ENCODE measurements at places on chromosomes 6 and 20.

- no peak for DNase-seq
These were observed 28.8 kb upstream of the RIPPLY2 start for GRCh38 chr6:83824388-83824801.

- DNase-seq: no peak
These were observed at the start of gene IL17F for GRCh38 chr6:52244400-52244799. Gene IL17F (minus strand): TSS chr6:52244500. CDS start chr6:52244429, 71 bp downstream.

DNA sequence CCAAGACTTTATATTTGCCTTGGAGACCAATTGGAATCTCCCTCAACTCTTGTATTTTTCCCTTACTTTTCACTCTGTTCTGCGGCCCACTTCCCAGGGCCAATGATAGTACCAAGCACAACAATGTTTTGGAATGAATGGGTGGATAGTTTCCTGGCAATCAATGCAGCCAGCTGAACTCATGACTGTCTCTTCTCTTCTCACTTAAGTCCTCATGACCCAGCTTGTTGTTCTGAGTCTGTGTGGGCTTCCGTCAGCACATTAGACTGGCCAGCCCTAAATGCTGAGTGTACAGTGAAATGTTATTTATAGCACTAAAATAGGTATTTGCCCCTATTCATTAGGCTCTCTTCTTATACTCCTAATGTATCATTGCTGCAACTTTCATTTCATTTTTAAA lies 5.6 kb upstream of the MBOAT1 start:
- no peak for DNase-seq

GRCh38 chr20:32975698-32976674 lies 28.2 kb downstream of the SUN5 start:
- DNase-seq: no peak

GRCh38 chr6:4134841-4135664 lies at the start of gene ECI2:
Gene ECI2 (minus strand): TSS chr6:4135575. CDS start chr6:4135560, 15 bp downstream.
- DNase-seq: peak; percentile 27

DNA sequence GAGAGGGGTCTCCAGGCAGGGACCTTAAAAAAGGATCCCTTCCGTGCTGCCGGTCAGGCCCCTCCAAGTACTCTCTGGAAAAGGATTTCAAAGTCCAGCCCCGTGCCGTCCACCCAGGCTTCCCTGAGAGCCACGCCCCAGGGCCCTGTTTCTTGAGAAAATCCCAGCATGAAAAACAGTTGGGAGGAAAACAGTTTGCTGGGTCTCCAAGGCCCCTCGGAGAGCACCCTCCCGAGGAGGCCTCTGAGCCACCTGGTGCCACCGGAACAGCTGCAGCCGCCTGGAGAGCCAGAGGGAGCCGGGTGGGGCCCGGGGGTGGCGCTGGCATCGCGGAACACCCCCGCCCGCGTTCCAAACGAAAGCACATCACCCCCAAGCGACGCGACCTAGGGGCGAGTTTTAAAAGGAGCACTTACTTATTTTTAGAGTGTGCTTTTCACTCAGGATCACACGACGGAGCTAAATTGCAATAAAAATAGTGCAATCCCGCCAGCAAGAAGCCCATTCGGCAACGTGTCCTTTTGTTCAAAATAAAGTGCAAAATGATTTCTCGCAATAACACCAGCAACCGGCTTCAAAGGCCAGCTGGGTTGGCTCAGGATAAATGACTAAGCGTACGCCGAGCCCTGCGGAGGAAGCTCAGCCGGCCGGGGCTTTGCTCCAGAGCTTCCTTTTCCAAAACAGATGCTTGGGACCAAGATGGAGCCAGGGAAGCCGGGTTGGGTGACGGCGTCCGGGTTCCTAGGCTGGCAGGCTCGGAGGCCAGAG lies 64.2 kb downstream of the YTHDF1 start:
- no peak for DNase-seq

DNA sequence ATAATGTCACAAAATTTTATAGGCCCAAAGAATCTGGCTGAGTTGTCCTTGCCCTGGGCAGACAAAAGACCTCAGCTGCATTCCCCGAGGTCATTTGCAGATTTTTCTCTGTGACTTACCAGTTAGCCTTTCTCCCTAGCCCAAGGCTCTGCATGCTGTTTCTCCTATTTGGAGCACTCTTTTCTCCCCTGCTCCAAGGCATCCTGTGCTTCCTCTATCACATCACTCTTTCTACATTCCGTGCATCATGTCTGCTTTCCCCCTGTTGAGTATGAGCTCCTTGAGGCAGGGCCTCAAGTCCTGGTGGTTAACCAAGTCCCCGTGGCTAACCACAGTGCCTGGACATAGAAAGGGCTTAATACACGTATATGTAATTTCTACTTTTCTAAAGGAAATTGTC lies 593 bp upstream of the GSTA3 start:
- DNase-seq: no peak

GRCh38 chr6:96974516-96974915 lies 50.0 kb downstream of the KLHL32 start:
- no peak for DNase-seq

DNA sequence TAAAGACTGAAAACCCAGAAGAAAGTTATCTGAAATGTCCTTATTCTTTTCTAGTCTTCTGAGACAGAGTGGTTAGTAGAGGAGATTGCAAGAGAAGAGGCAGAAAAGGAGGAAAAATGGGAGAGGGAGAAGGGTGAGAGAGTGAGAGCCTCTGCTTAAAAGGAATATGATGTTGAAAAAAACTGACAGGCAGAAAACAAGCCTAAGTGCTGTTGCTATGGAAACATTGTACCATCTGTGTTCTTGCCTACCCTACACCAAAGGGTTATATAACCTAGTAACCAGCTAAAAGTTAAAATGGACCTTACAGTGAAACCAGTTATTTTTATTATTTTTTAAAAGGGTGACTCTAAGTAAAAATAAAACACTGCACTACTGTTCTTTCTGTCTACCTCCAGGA lies 28.3 kb upstream of the SH3BGRL2 start:
- DNase-seq: no peak

DNA sequence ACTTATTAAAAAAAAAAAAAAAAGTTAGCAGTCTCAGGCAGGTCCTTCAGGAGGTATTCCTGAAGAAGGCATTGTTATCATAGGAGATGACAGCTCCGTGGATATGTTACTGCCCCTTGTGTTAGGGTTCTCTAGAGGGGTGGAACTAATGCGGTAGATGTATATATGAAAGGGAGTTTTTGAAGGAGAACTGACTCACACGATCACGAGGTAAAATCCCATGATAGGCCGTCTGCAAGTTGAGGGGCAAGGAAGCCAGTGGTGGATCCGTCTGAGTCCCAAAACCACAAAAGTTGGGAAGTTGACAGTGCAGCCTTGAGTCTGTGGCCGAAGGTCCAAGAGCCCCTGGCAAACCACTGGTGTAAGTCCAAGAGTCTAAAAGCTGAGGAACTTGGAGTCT lies 103.4 kb downstream of the TULP4 start:
- DNase-seq: no peak

DNA sequence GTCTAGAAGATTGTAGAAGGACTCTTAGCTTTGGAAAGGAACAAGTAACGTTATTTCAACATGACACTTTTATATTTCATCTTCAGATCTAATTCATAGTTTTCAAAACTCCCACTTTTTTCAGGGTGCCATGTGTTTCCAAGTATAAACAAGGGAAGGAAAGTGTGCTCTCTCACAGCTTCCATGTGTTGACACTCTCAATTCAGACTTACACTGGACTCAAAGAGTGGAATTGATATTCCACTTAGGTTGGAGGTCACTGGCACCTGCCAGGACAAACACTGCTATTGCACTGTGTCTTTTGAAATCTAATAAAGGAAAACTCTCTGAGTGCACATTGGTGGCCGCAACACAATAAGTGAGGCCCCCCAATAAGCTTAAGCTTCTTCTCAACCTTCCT lies 22.5 kb upstream of the SAMD3 start:
- no peak for DNase-seq

DNA sequence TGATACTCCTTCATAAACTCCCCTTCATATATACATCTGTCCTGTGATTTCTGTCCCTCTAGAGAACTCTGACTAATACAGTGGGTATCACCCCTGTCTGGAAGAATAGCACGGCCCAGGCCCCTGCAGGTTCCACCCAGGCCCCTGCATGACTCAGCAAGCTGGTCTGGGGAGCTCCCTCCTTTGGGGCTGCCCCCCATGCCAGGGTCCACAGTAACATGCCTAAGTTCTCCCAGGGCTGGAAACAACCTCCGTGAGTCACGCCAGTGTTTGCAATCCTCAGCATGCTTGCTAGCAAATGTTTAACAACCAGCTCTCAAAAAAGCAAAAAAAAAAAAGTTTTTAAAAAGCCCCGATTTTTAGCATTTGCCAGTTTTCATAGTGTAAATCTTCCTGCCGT lies 134.3 kb upstream of the CDH4 start:
- DNase-seq: no peak

- no peak for DNase-seq
These were observed 32.9 kb upstream of the ZBTB24 start for GRCh38 chr6:109515781-109516409.

GRCh38 chr20:37430044-37430443 lies 84.1 kb downstream of the SRC start:
- no peak for DNase-seq

DNA sequence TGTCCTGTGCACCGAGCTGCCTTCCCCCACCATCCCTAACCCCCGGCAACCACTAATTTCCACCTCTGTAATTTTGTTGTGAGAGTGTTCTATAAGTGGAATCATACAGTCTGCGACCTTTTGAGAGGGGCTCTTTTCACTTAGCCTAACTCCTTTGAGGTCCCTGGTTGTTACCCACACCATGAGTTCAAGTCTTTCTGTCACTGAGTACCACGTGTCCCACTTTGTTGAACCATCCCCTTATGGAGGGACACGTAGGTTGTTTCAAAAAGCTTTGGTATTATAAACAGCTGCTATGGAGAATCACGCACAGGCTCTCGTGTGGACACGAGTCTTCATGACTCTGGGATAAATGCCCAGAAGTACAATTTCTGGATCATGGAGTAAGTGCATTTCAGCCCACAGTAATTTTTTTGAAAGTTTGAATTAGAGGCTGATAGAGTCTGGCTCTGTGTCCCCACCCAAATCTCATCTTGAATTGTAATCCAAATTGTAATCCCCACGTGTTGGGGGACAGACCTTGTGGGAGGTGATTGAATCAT lies 9.5 kb downstream of the FAM209B start:
- no peak for DNase-seq

DNA sequence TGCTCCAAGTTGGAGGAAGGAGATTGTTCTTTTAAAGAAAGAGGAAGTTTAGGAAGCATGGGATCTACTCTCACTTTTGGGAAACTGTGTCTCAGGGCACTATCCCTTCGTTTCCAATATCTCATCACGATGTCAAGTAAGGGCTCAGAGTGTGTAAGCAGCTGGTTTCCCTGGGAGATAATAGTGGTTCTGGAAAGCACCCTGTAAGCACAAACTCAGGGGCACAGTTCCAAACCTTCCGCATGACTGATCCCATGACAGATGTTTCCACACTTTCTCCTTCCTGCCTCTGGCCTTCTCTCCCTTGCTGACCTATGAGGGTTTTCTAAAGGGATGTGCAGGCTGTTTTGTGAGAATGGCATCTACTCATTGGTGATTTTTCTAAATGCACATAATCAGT lies 33.9 kb downstream of the ADTRP start:
- no peak for DNase-seq

GRCh38 chr6:131059486-131059885 lies 3.6 kb downstream of the EPB41L2 start:
- no peak for DNase-seq

DNA sequence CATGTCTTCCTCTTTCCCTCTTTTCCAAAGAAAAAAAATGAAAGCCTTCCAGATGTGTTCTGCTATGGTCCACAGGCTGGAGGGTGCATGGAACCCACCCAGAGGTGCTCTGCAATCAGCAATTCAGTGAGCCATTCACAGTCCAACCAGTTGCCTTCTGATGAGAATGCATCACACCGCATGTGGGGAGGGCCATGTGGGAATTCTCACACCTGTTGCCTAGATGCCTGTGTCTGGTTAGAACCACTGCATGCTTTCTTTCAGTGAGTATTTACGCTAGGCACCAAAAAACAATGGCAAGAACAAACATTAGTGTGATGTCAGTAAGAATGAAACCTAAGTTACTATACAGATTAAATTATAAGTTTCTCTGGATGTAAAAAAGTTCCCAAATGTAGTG lies 311.6 kb upstream of the CDYL start:
- no peak for DNase-seq

DNA sequence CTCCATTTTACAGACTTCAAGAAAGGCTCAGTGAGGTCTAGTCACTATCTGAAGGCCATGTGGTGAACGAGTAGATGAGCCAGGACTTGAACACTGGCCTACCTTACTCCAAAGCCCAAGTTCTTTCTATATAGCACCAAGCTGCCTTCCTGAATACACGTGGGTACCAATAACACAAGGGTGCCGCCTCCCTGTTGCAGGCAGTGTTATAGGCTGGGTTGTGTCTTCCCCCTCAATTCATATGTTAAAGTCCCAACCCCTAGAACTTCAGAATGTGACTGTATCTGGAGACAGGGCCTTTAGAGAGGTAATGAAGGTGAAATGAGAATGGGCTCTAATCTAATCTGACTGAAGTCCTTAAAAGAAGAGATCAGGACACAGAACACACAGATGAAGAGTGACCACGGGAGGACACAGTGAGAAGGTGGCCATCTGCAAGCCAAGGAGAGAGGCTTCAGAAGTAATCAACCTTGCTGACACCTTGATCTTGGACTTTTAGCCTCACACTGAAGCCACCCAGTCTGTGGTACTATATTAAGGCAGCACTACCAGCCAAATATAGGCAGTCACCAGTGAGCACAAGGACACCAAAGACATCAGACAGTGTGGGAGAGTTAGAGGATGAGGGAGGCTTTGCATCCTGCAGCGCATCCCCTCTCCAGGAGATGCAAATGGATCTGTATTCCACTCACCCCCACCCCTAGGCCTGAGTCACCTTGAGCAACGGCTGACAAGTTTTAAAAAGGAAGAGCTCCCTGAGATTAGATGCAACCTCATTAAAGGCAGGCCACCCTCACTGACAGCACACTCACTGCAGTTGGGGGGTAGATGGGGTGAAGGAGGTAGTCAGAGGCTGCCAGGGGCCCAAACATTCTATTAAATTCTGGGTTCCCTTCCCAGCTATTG lies 40.9 kb upstream of the LYRM2 start:
- DNase-seq: no peak

GRCh38 chr6:140078561-140079125 lies 704.2 kb upstream of the CITED2 start:
- no peak for DNase-seq

DNA sequence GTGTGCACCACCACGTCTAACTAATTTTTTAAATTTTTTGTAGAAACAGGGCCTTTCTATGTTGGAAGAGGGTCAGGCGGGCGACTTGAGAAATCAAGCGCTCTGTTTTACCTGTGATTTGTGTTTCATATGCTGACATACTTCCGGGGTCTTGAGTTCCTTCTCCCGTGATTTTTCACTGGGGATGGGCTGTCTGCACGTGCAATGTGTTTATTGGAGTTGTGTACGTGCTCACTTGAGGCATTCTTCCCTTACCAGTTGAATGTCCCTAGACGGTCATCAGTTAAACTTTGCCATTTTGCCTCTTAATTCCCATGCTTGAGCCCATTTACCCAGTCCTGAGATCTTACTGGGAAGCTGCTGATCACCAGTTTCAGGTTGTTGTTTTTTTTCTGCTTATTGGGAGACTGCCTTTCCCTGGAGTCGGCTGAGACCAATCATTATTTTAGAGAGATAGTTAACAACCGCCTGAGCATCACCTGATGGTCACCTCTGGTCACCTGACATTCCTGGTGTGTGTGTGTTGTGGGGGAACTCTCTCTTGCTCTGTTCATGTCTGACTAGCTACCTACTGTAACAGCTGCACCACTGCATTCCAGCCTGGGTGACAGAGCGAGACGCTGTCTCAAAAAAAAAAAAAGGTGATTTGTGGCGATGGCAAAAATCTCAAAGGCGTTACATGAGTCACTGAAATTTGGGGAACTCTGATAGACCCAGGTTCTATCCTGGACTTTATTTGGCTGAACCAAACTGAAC lies 34.8 kb upstream of the NCOA3 start:
- DNase-seq: no peak

- no peak for DNase-seq
These were observed 7.2 kb downstream of the ADGRF1 start for GRCh38 chr6:47034926-47035325.

All from activated CD8-positive, alpha-beta memory T cell treated with anti-CD3 and anti-CD28 coated beads for 1 hour (primary cell).